ENCODE measurements at places on chromosomes 2 and 18.

GRCh38 chr18:56973487-56973886 lies 173.4 kb upstream of the BOD1L2 start:
- no peak for DNase-seq

DNA sequence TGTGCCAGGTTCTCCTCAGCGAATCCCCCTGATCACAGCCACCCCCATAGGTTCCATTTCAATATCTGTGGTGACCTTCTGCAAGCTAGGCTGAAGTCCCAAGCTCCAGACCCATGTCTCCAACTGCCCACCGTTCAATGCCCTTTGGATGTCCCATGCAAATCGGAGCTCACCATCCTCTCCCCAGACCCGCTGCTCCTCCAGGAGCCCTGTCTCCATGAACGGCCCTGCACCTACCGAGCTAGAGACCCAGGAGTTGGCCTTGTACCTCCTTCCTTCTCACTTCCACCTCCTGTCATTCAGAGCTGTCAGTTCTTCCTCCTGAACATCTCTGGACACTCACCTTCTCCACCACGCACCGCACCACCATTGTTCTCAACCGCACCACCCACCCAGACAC lies 1.0 kb upstream of the FAHD2A start:
- no peak for DNase-seq

- no peak for DNase-seq
Measured at GRCh38 chr2:74041182-74041581, 56.5 kb downstream of the TET3 start.

DNA sequence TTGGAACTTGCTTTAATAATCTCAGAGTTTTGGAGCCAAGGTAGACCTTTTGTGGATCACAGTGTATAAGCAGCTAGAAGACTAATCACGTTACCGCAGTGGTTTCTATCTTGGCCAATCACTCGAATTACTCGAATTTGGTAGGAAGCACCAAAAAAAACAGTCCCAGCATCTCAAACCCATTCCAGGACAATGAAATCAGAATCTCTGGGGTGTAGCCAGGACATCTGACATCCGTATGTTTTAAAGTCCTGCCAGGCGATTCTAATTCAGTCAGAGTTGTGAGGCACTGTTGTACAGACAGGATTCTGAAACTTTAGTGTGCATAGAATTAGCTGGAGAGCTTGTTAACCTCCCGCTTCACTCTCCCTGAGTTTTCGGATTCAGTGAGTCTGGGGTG lies 30.8 kb downstream of the GRHL1 start:
- no peak for DNase-seq

DNA sequence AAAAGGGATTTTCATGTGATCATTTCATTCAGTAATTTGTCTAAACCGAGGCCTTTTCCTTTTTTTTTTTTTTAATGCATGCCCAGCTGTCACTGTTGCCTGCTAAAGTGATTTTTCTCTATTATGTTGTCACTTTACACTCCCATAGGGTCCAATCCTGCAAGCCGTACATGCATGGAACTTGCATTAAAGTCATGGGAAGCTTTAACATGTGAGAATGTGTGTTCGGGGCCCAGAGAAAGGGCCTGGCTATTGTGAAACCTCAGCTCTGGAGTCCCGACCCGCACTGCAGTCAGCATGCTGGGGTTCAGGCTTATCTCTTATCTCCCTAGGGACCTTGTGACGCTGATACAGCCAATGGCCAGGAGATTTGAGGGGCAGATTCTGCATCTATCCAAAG lies 474.6 kb downstream of the SLC4A3 start:
- no peak for DNase-seq

Data from stimulated activated CD8-positive, alpha-beta memory T cell treated with anti-CD3 and anti-CD28 coated beads, Interleukin-2, amount 100 ng/mL, for 1 hour (primary cell).